ENCODE measurements at places on chromosomes 4 and X. TPM values are rescaled to one million over a fixed set of nuclear protein-coding genes. Genes with fewer than 3 reads are reported as not detected.
A peak's percentile ranks its signal among the peaks of the same experiment; 100 is the strongest.

DNA sequence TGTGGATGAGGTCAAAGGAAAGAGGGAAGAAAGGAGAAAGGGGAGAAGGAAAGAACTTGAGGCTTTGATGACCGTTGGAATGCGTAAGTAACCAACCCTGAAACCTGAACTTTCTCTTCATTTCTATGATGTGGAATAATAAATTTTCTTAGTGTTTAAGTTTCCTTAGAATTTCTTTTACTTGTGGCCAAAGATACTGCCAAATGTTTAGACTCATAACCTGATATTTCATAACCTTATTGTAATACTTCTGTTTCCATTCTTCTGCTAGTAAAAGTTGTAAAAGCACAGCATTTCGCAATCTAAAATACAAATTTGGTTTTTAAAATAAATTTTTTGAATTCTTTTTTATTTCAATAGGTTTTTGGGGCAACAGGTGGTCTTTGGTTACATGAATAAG lies 258.5 kb upstream of the GIMD1 start:
- DNase-seq: no peak

The MAGEE2 gene
- not detected for total RNA-seq

- DNase-seq: no peak
These were observed 557.0 kb upstream of the GNPDA2 start for GRCh38 chr4:45283352-45283751.

The DMRTC1B gene
- 2.6 TPM for total RNA-seq

The C4orf51 gene
- total RNA-seq: not detected

The BEX3 gene
- total RNA-seq: 334 TPM

DNA sequence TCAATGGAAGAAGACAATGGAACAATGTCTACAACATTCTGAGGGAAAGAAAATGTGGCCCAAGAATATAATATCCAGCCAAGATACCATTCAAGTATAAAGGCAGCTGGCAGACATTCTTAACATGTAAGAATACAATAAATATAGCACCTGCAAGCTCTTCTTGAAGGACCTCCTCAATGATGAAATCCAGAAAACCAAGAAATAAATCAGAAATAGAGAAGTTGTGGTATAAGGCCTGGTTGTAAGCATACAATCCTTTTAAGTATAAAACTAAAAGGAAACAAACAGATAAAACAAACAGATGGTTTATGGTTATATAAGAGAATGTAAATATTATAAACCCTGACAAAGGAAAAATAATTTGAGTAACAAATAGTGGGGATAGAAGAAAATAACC lies 33.4 kb downstream of the SYTL4 start:
- no peak for DNase-seq

DNA sequence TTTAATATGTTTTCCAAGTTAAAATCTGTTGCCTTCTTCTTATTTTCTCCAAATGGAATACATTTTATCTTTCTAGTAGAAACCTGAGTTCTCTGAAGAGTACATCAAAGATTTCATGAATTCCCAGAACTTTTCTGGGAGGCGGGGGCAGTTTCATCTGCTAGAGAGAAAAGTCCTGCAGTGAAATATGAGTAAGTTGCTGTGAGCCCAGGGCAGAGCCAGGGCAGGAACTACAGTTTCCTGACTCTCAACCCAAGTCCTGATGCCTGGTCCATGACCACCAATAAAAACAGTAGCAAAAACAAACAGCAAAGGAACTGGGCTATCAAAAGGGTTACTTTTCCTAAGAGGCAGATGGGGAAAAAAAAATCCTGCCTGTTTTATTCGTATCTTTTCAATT lies 239.4 kb upstream of the CTSO start:
- DNase-seq: no peak

GRCh38 chrX:70921709-70922352 lies 9.1 kb downstream of the SLC7A3 start:
- no peak for DNase-seq

DNA sequence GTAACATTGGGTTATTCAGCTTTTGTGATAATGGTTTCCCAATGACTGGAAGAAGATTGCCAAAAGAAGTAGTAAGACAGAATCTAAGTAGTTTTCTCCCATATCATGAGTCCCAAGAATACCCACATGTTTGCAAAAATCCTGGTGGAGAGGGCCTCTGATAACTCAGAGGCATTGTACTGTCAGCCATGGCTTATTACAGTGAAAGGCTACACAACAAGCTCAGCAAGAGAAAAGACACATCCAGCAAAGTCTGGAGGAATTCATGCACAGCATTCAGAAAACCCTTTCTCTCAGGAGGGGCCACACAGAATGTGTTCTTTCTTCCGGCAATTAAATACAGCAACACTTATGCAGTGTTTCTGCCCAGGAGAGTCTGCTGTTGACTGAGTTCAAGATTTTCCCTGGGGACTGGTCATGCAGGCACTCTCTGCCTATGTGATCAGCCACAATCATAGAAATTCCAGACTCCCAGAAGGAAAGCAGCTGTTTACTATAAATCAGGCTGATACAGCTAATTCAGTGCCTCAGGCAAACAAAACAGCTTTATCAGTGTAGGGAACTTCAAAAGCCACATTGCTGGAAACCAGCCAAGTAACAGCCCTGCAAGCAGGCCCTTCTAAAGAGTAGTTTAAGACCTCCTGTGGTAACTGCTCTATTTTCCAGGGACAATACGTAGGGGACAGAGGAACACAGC lies 937.1 kb downstream of the CCSER1 start:
- peak; percentile 8 for DNase-seq

The TMEM187 gene
- 8.0 TPM for total RNA-seq

DNA sequence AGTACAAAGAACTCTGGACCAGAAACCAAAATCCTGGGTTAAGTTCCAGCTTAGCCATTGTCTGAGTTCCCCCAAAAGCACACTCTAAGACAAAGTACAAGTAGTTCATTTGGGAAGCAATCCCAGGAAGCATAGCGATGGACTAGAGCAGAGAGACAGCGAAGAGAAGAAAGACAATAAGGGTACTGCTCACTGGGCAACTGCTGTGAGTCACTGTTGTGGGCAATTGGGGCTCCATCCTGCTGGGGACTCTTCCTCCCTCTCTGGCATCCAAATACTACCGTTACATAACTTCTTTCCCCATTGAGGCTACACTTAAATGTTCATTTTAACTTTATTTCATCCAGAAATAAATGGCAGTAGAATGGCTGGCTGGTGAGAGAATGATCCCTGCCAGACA lies 14.1 kb downstream of the SRPX start:
- no peak for DNase-seq

The LANCL3 gene
- 0.05 TPM for total RNA-seq

GRCh38 chrX:70505451-70505841 lies 60.8 kb downstream of the DLG3 start:
- no peak for DNase-seq

- DNase-seq: no peak
These were observed 1113.1 kb upstream of the LCORL start for GRCh38 chr4:19134685-19135084.

- DNase-seq: no peak
These were observed 31.5 kb downstream of the NOP14 start for GRCh38 chr4:2931512-2932301.

The OPN1MW3 gene
- not detected for total RNA-seq

- no peak for DNase-seq
These were observed 31.4 kb upstream of the SPATA4 start for GRCh38 chr4:176226736-176227135.

DNA sequence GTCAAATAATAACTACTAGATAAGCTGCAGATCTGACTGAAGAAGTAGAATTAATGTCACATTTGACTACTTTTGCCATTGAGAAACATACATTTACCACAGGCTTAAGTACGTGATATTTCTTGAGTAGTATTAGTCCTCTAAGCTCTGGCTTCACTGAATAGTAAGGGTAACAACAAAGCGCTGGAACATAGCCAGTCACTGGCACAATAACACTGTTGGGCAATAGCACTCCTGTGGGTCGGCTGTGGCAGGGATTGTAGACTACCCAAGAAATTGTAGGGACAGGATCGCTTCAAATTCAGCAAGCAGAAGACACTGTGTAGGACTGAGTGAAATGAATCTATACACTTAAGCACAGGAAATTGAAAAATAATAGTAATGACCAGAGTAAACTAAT lies 27.1 kb upstream of the IL15 start:
- DNase-seq: no peak

- no peak for DNase-seq
These were observed 14.6 kb downstream of the SMIM20 start for GRCh38 chr4:25928379-25929297.

GRCh38 chr4:187071946-187072600 lies 348.4 kb upstream of the FAT1 start:
- no peak for DNase-seq

The ZNF711 gene
- total RNA-seq: 24.0 TPM

GRCh38 chr4:62899646-62900364 lies 1509.4 kb downstream of the TECRL start:
- no peak for DNase-seq

- DNase-seq: no peak
These were observed 97.6 kb upstream of the IRS4 start for GRCh38 chrX:108833993-108834392.

GRCh38 chrX:7235071-7235470 lies 87.1 kb upstream of the PUDP start:
- no peak for DNase-seq

The SSX3 gene
- not detected for total RNA-seq

DNA sequence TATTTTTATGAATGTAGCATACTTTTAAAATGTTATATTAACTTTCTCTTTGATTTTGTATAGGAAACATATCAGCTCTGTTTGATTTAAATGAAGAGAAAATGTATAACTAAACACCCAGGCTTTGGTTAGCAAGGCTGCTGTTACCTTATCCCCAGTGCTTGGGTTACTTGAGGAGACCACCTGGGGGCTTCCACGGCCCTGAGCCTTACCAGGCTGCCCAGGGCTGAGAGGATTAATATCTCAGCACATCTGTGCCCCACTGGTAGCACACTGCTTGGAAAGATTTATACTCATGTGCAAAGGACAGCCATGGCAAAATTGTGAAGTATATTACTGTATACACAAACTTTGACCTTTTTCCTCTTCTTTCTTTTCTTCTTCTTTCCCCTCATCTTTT lies 752.9 kb downstream of the RAPGEF2 start:
- no peak for DNase-seq
